Mammary microvascular endothelial cell (primary cell): ENCODE measurements at places on chromosomes 12 and 14. TPM values are rescaled to one million over a fixed set of nuclear protein-coding genes. Genes with fewer than 3 reads are reported as not detected.

DHRS4 gene
- total RNA-seq, result 54.6 and 64.4 TPM in 2 replicates

ANO2 gene
- total RNA-seq, result 9.2 and 13.5 TPM in 2 replicates

THAP2 gene
- 2.1 and 4.1 TPM in 2 replicates for total RNA-seq

SCN8A gene
- total RNA-seq, result 0.53 and 1.1 TPM in 2 replicates

FLRT2 gene
- 35.0 and 35.6 TPM in 2 replicates for total RNA-seq

VTI1B gene
- total RNA-seq, result 40.8 and 45.3 TPM in 2 replicates

YLPM1 gene
- 20.5 and 21.8 TPM in 2 replicates for total RNA-seq

SLC4A8 gene
- 1.2 and 1.9 TPM in 2 replicates for total RNA-seq

KRT6B gene
- not detected in 2 replicates for total RNA-seq

CYP46A1 gene
- total RNA-seq, result 0.07 and 0.15 TPM in 2 replicates

RND1 gene
- total RNA-seq, result 4.1 and 5.3 TPM in 2 replicates

HOXC4 gene
- not detected in 2 replicates for total RNA-seq

SLC7A7 gene
- 12.2 and 12.6 TPM in 2 replicates for total RNA-seq

C14orf180 gene
- not detected in 2 replicates for total RNA-seq
